NCI-H446 treated with DMSO at 0.1 percent for 48 hours (cell line): ENCODE measurements at places on chromosomes 6 and 20.

DNA sequence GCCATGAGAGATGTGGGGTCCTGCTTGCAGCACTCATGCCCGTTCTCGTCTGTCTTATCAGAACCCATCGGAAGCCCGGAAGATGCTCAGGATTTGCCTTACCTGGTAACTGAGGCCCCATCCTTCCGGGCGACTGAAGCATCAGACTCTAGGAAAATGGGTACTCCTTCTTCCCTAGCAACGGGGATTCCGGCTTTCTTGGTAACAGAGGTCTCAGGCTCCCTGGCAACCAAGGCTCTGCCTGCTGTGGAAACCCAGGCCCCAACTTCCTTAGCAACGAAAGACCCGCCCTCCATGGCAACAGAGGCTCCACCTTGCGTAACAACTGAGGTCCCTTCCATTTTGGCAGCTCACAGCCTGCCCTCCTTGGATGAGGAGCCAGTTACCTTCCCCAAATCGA is 8.3 kb downstream of the PI16 start:
- DNase-seq = peak; percentile 12

- DNase-seq = no peak
These were observed 586 bp upstream of the NQO2 start for GRCh38 chr6:2998998-2999617.

DNA sequence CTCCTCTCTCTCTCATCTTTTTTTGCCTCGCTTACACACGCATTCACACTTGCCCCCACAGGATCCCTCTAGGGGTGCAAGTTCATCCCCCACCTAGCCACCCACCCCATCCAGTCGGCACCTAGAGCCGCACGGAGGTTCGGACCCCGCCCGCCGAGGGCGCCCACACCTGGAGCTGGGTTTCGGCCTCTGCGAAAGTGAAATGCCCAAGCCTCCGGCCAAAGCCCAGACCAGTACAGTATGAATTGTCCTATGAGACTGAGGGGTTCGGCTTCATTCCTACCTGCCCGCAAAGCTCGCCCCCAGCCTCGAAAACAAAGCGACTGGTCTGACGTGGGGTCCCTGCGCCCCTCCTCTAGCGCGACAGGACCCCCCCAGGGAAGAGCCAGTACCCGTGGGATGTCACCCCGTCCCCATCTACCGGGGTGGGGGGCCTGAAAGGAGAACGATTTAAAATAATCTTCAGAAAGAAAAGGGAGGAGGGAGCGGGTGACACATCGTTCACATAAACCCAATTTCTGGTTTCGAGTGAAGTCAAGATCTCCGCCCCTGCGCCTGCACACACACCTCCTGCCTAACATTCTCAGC is 1.5 kb downstream of the TFAP2A start:
- no peak for DNase-seq

DNA sequence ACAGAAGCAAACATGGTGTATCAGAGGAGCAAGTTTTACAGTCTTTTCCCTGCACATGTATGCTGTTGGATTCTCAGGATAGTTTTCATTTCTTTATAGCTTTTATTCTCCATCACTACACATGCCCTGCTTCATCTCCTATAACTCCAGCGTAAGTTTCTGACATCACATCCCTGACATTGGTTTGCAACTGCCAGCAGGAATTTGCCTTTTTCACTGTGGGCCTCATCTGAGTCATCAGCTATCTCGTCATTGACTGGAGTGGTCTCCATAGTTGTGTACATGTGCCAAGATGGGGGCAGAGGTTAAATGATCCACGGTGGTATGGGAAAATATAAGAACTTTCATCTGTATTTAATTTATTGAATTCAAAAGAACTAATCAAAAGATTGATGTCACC is 96.7 kb downstream of the SLX4IP start:
- DNase-seq = no peak

DNA sequence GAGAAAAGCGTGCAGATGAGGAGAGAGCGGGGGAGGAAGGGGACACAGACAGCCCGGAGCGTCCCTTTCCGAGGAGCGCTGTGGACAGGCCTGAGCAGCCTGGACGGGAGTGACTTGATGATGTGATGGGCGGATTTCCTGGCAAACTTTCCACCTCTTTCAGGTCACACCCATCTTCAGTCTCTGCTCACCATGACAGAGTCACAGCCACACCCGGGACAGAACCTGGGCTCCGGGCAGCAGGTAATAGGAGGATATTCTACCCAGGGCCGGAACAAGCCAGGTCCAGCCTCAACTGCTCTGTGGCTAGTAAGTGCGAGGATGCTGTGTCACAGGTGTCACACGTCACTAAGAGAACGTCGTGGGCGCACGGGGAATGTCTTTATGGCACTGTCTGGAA is 84.3 kb downstream of the THBS2 start:
- no peak for DNase-seq

- no peak for DNase-seq
These were observed 62.2 kb downstream of the PHACTR3 start for GRCh38 chr20:59666586-59666985.

- no peak for DNase-seq
These were observed 41.8 kb upstream of the TINAG start for GRCh38 chr6:54266400-54266923.

GRCh38 chr20:10857352-10858070 is 183.7 kb upstream of the JAG1 start:
- DNase-seq = no peak

GRCh38 chr6:51768087-51768486 is 319.3 kb downstream of the PKHD1 start:
- DNase-seq = no peak

GRCh38 chr20:21685981-21686380 is 19.5 kb upstream of the PAX1 start:
- DNase-seq = no peak

DNA sequence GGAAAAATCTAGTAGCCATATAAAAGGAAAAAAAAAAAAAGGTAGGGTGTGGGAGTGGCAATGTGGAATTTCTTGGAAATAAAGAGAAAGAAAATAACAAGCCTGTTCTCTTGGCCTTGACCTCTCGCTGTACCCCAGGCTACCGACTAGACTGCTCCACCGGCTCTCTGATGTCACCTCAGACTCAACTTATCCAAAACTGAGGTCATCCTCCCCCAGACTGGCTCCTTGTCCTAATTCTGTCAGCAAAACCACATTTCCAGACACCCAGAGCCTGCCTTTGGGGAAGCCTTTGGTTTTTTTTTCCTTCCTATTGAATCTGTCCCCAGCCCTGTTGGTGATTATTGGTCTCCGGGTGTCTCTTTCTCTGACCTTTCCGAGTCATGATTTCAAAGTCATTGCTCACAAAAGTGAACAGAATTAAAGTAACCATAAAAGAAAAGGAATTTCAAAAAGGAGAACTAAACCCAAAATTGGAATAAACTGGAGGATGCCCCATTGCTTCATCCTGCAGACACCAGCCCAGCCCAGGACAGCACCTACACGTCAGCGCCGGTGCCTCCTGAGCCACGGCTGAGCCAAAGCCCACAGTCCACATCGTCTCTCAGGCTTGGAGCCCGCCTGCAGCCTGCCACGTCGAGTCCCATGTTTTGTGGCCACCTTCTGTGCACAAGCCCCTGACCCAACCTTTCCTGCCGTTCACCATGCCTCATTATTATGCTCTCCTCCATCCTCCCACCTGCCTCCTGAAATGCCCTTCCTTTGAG is 170.7 kb downstream of the MYLK4 start:
- DNase-seq = no peak

DNA sequence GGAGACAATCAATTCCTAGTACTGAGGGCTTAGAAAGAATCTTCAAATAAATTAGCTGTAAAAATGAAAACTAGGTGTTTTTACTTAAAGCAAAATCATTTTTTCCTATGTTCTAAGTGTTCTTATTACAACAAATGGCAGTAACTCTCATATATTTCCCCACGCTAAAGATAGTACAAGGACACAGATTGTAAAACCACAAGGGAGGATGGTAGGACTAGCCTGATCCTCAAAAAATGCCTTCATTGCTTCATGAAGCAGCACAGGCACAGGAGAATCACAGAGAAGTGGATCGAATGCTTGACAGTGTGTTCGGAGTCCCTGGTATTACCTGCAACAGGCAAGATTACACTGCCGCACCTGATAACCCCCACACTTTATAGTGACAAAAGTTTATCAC is 58.5 kb downstream of the SAMD3 start:
- no peak for DNase-seq

GRCh38 chr6:101876431-101876830 is 482.9 kb downstream of the GRIK2 start:
- no peak for DNase-seq

GRCh38 chr6:73585566-73586415 is 65.0 kb upstream of the EEF1A1 start:
- DNase-seq = no peak

DNA sequence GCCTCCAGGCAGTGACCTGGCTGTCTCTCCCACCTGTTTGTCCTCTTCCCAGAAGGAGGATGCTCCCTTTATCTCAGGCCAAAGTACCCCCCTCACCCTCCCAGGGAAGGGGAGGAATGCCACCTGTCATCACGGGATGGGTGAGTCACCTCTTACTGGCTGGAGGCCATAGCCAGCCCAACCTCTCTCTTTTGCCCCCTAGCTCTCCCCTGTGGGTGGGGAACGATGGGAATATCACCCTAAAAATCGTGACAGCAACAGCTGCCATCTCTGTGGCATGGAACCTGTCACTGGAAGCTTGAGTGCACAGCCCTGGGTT is 137.5 kb upstream of the PTPN1 start:
- DNase-seq = no peak

DNA sequence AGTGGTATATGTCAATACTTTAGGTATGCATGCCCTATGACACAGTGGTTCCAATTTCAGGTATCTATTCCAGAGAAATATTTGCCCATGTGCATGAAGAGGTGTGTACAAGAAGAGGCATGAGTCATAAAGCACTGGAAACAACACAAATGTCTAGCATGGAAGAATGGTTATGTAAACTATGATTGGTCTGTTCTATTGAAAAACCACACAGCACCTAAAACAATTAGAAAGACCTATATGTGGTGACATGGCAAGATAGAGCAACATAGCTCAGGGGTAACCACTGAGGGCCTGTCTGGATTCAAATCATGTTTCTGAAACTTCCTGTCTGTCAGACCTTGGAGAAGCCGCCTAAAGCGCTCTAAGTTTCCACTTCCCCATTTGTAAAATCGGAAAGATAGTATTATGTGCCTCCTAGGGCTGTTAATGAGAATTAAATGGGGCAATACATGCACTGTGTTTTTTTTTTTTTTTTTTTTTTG is 76.0 kb upstream of the SHLD1 start:
- no peak for DNase-seq

GRCh38 chr6:163776196-163776905 is 361.8 kb downstream of the QKI start:
- no peak for DNase-seq

GRCh38 chr20:17565169-17565845 is 4.6 kb upstream of the DSTN start:
- DNase-seq = no peak

DNA sequence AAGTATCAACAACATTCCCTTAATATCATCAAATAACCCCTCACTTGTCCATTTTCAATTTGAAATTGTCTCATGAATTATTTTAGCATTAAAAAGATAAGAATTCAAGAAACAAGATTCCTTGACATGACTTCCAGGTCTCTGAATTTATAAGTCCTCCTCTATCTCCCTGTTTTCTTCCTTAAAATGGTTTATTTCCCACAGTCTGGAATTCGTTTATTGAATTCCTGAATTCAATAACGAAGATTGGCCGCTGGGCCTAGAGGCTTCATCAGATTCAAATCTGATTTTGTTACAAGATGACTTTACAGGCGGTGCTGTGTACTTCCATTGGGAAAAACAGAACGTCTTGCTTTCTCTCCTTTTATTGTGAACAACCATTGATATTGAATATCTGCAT is 48.9 kb upstream of the NELFCD start:
- DNase-seq = no peak

DNA sequence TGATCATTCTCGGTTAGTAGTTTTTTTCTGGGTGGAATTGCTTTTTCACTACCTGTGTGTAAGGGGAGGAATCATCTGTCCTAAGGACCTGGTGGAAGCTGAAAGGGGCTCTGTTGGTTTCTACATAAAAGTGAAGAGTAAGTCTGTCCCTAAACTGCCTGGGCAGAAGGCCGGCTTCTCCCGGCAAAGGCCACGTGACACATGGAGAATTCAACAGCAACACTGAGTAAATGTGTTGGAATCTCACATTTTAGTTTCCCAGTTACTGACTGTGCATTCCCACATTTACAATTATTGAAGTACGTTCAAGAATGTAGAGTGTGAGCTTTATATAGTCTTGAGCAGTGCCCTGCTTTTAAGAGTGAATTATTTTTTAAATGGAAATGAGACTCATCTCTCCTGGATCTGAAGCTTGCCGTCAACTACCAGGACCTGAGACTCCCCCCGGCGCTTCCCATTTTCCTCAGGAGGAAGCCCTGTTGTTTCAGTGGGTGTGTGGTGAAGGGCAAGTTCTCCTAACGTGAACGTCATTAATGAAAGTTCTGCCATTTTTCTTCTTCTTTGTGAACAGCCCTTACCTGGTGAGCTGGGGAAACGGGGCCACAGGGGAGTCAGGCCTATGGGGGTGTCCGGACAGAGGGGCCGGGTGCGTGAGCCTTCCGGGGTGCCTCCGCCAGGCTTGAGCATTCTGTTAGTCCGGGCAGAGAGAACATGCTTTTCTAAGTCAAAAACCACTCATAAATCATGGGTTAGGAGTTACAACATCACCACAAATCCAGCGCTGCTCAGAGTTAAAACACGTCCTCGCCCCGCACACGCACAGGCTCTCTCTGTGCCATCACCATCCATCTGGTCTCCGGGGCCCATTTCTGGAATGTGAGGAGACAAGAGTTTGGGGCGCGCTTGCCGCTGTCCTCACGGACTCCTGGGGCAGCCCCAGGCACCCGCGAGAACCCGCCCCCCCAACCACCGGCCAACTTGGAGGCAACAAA is 56.6 kb upstream of the SMOC2 start:
- no peak for DNase-seq

GRCh38 chr6:24761193-24761835 is 13.4 kb upstream of the GMNN start:
- no peak for DNase-seq

- DNase-seq = no peak
These were observed 28.2 kb upstream of the NOX3 start for GRCh38 chr6:155483858-155484257.

DNA sequence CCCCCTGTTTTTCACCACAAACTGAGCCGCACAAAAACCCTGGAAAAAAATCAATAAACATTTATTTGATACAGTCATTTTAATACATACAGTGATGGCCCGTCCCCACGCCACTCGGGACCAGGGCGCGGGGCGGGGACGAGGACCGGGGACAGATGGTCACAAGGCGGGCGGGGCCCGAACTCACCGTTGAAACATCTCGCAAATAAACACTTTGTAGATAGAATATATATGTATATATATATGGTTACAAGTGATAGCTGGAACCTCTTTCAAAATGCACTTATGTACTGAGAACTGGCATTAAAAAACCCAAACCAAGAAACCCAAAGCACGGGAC is 418 bp upstream of the UCKL1 start:
- DNase-seq = no peak

GRCh38 chr6:116631379-116631990 is 15.2 kb downstream of the RSPH4A start:
- DNase-seq = no peak

DNA sequence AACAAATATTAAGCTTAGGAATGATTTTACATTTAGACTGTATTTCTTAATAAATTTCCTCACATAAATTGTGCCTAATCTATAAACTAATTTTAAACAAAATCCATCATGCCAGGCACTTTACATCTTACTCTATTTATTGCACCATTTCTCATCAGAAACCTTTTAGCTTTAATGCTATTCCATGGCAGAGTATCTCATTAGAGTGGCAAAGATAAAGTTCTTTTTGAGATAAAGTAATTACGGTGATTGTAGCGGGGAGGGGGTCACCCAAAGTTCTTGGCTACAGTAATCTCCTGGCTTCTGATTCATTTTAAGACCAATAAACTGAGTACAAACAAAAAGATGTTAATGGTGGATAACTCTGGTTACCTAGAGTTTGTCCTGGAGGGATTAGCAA is 532.1 kb downstream of the PRKN start:
- no peak for DNase-seq
